ENCODE measurements at places on chromosomes 1 and 21.

- DNase-seq, result no peak
Measured at GRCh38 chr1:93394514-93394913, 48.8 kb downstream of the DR1 start.

DNA sequence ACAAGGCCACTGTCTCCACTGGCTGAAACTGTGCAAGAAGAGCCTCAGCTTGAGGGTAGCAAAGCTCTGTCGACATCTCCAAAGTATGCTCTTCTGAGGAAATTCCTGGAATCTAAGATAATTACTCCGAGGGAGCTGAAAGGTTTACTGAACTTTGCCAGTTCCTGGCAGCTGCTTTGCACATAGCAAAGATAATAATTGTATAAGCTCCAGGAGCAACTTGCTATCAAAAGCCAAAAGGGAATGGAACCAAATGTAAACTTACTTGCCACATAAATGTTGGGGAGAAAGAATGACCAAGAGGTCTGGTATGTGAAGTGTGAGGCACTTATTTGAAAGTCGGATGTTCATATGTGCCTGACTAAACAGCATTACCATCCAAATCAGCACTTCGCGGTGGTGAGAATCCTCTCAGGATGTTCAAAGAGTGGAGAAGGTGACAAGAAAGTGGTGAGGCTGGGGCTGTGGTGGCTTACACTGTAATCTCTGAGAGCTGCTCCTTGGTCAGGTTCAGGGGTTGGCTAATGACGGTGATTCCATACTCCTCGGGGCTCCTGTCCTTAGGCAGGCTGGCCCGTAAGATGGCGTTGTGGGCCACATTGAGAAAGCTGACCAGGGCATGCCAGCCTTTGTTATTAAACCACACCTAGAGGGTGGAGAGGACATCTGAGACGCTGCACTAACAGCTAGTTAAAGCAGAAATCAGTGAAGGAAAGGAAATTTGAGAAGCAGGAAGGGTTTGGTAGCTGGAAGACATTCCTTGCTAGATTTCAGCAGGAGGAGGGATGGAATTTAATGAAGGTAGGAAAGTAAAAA is 100.0 kb downstream of the ABCA4 start:
- DNase-seq, result no peak

GRCh38 chr1:215868500-215868899 is 301.4 kb downstream of the KCTD3 start:
- DNase-seq, result no peak

DNA sequence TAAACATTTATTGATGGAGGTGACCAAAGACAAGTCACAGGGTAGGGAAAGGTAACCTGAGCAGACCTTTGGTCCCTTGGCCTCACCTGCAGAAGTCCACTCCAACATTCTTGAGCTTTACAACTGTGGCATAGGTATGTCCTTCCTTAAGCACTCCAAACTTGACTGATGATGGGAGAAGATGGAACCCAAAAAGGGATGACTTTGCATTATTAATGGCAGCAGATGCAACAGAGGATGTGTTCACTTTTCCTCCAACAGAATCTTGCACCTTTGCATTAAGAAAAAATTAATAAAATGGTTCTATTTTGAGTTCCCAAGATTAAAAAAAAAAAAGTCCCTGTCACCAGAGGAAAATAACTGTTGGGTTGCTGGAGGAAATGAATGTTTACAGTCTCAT is 42.2 kb downstream of the WDR3 start:
- DNase-seq, result no peak

DNA sequence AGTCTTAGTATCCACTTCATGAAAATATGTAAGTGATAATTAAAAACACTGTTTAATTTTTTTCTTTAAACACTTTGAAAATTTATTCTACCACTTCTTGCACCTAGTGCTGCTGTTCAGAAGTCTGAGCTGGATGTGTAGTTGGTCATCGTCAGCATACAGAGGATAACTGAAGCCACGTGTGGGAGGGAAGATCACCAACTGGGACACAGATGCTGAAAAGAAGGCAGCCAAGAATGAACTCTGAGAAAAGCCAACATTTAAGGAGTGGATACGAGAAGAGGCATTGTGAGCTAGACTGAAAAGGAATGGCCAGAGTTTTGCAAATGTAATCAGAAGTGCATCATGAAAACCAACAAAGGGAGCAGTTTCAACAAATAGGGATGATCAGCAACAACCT is 24.6 kb upstream of the CLCA4 start:
- no peak for DNase-seq

DNA sequence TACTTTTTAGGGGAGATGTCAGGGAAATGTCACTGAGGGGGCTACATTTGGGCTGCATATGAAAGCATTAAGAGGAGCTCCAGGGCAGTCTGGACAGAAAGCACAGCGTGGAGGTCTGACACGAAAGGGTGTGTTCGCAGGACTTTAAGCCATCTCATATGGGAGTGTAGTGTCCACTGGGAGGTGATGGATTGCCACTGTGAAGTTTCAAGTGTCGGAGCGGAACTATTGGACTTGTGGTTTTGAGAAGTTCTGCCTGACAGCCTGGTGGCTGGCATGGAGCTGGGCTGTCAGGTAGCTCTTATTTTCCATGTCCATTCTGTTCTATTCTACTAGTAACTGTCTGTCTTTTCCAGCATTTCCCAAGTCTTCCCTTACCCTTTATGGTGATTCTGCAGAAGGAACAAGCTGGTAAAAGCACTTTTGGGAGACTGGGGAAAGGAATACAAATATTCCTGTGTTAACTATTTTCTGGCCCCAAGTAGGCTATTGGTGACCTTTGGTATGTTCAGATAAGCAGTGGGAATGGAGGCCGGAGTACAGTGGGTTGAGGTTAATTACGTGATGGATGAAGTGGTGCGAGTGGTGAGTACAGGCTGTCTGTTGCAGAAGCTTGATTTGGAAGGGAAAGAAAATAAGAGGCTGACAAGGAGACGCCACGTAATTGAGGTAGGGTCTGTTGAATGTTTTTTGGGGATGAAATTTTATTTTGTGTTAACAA is 19.3 kb downstream of the B3GALT5 start:
- no peak for DNase-seq

DNA sequence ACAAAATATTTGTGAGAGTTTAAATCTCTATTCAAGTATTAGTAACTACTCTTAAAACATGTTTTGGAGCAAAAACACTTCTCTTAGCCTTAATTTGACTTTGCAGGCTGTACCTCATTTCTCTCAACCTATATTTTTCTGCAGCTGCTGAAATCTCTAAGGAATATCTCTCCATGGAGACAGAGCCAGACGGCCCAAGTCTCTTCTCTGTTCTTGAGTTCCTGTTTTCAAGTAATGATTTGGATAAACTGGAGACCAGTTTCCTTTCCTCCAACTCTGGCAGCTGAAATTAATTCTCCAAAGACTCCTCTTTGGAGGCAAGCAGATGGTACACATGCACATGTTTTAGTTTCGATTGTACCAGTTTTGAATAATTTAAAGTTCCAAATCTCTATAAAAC is 659.7 kb upstream of the NEGR1 start:
- DNase-seq, result no peak

DNA sequence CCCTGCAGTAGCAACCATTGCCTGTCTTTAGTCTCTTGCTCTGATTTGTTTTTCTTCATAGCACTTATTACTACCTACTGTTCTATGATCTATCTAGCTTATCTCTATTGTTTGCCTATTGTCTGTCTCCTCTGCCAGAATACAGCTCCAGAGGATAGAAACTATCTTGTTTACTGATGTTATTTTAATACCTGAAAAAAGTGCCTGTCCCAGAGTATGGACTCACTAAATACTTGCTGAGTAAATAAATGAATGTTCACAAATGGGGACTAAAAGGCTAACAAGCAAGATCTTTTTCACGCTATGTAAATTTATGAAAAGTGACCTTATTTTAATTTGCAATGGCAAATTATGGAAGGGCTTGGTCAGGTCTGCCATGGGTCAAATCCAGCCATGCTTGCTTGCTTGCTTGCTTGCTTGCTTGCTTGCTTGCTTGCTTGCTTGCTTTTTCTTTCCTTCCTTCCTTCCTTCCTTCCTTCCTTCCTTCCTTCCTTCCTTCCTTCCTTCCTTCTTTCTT is 145.3 kb downstream of the TGFB2 start:
- DNase-seq, result no peak

GRCh38 chr1:115594600-115594999 is 47.2 kb upstream of the VANGL1 start:
- no peak for DNase-seq

DNA sequence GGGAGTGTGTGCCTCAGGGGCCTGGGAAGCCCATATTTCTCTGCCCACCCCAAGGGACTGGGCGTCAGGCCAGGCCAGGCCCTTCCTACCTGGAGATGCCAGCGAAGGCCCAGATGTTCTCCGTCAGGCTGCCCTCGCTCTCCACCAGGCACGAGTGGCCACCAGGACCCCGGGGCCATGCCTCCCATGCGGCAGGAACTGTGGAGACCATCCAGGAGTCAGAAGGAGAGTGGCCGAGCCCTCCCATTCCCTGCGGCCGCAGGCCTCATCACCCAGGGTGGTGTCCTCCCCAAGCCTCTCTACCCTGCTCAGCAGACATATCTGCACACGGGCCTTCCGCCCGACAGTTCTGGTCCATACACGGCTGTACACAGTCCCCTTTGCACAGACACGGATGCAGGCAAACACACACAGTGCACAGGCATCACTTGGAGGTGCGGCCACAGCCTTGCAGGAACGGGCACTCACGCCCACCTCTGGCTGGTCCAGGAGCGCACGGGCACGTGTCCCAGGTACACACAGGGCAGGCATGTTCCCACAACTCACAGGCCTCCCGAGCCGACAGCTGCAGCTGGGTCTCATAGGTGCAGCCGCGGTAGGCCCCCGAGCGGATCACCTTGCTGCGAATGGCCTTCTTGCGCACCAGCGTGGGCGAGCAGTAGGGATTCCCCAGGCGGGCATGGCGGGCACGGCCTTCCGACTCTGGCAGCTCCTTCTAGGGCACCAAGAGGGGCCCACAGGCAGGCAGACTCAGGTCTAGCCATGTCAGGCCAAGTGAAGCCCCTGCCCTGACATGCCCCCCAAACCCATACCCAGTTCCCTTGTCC is 5.9 kb upstream of the KIF17 start:
- DNase-seq, result peak; percentile 53

DNA sequence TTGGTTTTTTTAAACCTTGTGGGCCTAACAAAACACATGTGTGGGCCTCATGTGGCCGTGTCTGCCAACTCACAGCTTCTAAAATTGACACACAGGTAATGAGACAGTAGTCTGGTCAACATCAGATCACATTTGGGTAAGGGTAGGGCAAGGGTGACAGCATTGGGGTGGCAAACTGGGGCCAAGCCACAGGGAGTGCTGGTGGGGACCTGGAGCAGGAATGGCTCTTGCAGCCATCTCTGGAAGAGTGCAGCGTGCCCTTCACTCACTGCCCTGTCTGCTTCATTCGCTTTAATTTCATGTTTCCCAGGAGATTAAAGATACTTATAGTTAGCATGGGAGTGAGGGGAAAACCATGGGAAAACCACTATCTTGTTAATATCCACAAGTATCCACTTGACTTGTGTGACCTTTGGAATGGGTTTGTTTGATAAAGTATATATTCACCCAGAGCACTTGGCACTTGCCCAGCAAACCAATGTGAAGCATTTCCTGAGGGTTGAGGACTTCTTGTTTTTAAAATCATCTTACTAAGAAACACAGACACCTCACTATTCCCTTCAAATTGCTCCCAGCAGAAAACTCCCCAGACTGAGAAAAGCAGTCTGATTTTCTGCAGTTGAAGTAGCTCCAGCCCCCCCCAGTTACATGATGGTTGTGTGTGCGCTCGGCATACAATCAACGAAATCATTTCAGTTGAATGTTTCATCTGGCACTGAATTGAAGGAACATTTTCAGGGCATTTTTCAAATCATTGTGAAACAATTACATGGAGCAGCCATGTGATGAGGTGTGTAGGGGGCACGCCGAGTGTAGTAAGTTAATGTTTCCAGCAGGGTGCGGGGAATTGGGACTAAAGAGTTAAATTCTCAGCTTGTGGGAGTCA is 175.7 kb downstream of the VPS13D start:
- peak; percentile 75 for DNase-seq

DNA sequence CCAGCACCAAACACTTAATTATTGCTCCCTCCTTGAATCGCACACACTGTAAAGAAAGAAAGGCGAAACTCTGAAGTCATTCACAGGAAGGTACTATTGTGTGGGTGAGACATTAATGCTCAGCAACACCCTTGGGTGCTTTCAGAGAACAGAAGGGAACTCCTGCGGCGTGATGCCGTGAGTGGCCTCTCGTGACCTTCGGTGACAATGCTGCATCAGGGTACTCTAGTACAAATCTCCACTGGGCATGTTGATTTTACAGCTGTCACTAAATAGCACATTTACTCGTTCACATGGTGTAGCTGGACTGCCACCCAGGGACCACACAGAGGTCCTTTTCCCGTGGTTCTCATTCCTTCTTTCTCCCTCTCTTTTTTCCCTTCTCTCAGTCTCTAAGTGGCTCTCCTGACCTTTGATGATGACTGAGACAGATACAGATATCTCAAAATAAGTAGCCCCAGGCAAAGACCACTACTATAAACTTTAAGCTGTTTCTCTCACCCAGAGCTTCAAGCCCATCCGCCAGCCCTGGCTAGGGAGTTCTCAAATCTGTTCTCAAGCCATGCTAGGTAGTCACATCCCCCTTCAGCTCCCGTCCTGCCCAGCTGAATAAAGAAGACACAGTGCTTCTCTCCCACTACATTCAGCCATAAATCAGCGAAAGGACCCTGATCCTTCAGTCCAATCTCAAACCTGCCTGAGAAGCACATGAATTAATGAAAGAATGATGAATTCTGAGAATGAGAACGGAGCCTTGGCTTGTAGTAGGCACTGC is 223.4 kb upstream of the FMN2 start:
- no peak for DNase-seq

DNA sequence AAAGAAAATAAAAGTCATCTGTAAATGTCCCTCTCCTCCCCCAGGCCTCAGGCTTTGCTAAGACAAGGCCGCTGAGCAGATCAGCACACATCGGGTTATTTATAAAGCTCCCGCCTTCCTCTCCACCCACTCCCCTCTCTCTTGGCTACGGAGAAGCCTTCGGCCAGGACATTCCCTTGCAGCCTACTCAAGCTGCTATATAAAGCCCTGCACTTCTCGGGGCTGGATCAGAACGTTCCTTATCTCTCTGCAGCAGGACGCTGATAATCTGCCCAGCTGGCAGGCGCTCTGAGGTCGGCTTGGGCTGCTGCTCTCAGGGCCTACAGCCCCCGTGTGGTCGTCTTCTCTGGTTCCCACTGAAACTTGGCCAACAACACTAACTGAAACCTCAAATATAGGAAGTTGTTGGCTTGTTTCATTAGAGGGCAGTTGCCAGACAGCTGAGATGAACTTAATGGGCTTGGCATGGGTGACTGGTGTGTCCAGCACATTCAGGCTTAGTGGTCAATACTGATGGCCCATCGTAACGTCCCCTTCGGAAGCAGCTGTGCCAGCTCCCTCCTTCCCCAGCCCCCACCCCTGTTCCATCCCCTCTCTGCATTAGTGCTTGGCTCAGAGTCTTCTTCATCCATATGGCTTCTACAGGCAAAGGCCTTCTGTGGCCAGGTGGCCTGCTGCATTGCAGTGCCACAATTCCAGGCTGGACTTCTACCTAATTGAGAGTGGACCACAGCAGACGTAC is 64.6 kb downstream of the IER5 start:
- peak; percentile 70 for DNase-seq

DNA sequence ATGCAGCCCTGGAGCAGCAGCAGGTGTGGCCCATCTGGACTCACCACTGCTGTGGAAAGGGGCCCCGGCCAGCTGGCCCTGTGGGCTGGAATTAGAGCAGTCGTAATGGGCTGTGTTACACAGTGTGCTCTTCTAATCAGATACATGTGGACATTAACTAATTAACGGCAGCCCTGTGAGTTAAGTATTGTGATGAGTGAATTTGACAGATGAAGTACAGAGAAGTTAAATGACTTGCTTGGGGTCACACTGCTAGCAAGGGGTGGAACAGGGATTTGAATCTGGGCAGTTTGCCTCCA is 58.6 kb downstream of the MDM4 start:
- DNase-seq, result no peak

- no peak for DNase-seq
Measured at GRCh38 chr1:10710489-10710888, 86.0 kb downstream of the CASZ1 start.
